Stimulated activated CD8-positive, alpha-beta memory T cell treated with anti-CD3 and anti-CD28 coated beads, Interleukin-7, amount 100 ng/mL, for 48 hours (primary cell): ENCODE measurements at places on chromosomes 1 and 21.
A peak's percentile ranks its signal among the peaks of the same experiment; 100 is the strongest.

- DNase-seq: no peak
Observed at GRCh38 chr21:37266515-37267221, 466 bp downstream of the VPS26C start.

GRCh38 chr1:9279172-9279840, 13.4 kb upstream of the SPSB1 start:
- peak; percentile 64 for DNase-seq

DNA sequence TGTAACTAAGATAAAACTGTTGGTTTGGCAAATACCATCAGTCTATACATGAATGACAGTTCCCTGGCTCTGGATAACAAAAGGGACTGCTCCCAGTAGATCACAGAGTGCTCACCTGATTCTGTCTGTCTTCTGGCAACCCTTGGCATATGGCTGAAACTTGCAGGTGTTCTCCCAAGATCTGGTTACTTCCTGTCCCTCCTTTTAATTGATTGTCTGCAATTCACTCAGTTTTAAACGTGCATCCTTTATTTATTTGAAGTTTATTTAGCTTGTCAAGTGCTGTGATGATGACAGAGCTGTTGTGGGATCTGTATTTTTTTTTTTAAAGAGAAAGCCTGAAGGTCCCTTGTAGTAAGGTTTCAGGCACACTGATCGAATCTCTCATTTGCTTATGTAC, 3.4 kb downstream of the KCNA3 start:
- no peak for DNase-seq

- no peak for DNase-seq
Observed at GRCh38 chr1:223242382-223242955, 99.4 kb upstream of the TLR5 start.

GRCh38 chr1:232579466-232579865, 50.5 kb downstream of the SIPA1L2 start:
- DNase-seq: no peak
